ENCODE measurements at places on chromosomes 12 and 14. TPM values are rescaled to one million over a fixed set of nuclear protein-coding genes. Genes with fewer than 3 reads are reported as not detected.

Gene ABCC9
- polyA plus RNA-seq = 21.1 TPM

Gene SLC6A12
- polyA plus RNA-seq = 0.90 TPM

GRCh38 chr12:12837813-12838153 is 24.6 kb downstream of the DDX47 start:
- no peak for DNase-seq

Gene SLC2A14
- polyA plus RNA-seq = 0.37 TPM

DNA sequence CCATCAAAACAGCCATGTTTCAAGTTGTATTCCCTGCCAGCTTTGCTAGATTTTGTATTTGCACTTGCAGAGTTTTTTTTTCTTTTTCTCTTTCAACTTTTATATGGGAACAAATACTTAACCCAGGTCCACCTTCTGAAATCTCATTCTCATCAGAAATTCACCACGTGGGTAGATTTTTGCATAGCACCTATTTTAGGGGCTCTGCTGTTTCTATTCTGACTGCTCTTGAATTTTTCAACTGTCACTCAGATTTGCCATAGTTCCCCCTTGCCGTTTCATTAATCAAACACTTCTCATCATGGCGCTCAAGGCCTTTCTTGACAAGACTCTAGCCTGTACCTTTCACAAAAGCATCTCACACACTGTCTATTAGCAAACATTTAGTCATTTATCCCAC is 767.2 kb downstream of the VRK1 start:
- DNase-seq = no peak

DNA sequence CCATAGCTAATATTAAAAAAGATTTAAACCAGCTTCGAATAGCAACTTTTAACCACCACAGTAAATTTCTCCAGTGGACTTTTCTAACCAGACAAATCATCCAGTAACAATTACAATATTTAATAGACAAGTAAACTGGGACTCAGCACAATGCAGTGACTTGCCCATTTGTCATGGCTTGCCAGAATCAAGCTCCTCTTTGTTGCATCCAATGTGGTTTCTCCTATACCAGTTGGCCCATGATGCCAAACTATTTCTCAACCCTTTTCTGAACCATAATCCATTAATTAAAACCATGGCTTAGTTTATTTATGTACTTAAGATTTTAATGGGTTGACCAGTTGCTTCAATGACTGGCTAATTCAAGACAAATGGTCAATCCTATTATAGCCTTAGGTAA is 64.4 kb downstream of the DIO2 start:
- no peak for DNase-seq

Gene TESPA1
- 1.4 TPM for polyA plus RNA-seq

Gene EXOC3L4
- 1.9 TPM for polyA plus RNA-seq

DNA sequence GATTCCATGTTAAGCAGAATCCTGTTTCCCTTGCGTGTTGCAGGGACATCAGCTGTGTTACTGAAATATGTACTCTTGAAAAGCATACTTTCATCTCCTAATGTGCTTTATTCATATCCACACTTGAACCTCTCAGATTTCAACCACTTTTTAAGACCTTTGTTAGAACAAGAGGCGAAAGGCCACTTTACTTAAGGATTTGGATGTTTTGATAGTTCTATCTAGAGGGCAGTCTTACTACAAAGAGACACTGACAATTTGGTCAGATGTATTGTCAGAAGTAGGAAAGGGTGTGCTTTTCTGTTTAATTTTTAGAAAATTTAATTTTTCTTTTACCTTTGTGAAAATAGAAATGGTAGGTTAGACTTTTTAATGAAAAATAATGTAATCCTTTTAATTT is 267.9 kb downstream of the TMTC2 start:
- DNase-seq = no peak

Gene SLCO1C1
- 1.6 TPM for polyA plus RNA-seq

Gene JKAMP
- polyA plus RNA-seq = 87.5 TPM

Gene OVCH1
- not detected for polyA plus RNA-seq

Gene PRR4
- 19.8 TPM for polyA plus RNA-seq

DNA sequence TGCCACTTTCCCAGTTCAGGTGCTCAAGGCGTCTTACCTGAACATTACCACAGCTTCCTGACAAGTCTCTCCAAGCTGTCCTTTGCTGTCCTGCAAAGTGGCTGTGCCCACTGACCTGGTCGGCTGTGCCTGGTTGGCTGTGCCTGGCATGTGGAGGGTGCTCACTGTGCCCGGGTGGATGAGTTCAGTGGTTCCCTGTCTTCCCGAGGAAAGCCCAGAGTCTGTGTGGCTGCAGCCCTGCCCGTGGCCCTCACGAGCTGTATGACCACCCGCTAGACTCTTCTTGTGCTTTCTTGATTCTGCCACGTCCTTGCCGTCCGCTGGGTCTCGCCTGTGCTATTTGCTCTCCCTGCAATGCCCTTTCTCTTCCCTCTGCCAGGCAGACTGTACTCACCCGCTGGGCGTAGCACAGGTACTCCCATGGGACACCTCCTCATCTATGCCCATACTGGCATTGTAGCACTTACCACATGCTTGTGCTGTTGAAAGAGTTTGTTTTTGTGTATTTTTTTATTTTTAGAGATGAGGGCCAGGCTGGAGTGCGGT is 95.9 kb downstream of the TSPAN9 start:
- DNase-seq = no peak

GRCh38 chr14:97275276-97275675 is 478.1 kb downstream of the VRK1 start:
- DNase-seq = no peak

Gene KRT78
- polyA plus RNA-seq = 0.14 TPM

Gene ZCRB1
- 82.4 TPM for polyA plus RNA-seq

GRCh38 chr12:75854681-75855309 is 176.8 kb downstream of the PHLDA1 start:
- no peak for DNase-seq

Gene SYT1
- 3.5 TPM for polyA plus RNA-seq

DNA sequence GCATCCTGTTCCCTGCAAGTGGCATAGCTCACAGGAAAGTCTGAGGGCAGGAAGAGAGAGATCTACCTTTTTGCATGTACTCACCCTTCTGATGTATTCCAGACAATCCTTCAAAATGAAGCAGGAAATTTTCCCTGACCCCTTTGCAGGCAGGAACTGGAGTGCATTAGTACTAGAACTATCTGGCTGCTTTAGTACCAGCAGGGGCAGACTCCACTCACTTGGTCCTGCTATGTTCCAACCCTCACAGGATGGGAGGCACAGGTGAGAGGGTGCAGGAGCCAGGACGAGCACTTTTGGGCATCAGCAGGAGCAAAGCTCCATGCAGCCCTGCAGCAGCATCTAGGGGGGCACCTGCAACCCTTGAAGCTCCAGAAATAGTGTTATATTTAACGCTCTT is 116.3 kb upstream of the IGF1 start:
- DNase-seq = no peak

- no peak for DNase-seq
These were observed 125.5 kb downstream of the LMNTD1 start for GRCh38 chr12:25427337-25428249.

Gene CBLN3
- 4.1 TPM for polyA plus RNA-seq

- no peak for DNase-seq
These were observed 1.8 kb downstream of the GDF3 start for GRCh38 chr12:7693793-7694192.

DNA sequence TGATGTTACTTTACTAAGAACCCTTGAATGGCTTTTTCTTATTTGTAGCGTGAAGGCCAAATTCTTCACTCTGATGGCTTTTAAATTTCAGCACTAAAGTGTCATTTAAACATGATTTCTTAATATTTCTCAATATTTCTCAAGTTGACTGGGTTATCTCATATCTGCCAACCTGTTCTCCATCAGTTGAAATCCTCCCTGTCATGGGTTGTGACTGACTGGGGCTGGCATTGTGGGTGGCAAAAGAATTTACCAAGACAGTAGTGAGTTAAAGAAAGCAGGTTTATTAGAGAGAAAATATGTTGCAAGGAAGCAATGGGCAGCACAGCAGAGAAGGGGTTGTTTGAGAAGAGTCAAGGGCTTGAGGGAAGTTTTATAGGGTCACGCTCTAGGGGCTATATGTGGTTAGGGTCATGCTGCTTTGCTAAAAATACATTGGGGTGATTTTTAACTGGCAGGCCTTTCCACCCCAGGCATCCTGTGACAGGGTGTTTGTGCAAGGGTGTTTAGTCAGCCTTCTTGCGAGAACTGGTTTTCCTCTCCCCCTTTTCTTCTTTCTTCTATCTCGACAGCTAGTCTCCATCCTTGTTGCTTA is 232.8 kb upstream of the SEL1L start:
- DNase-seq = no peak

- DNase-seq = no peak
These were observed 31.8 kb upstream of the RAD51AP1 start for GRCh38 chr12:4506870-4507269.

- no peak for DNase-seq
These were observed 91.1 kb upstream of the SLC38A4 start for GRCh38 chr12:46916796-46917419.

- DNase-seq = no peak
These were observed 90.8 kb downstream of the PRKAB1 start for GRCh38 chr12:119758722-119759121.

Gene RNASE3
- 0.64 TPM for polyA plus RNA-seq

GRCh38 chr14:24274101-24274543 is 2.7 kb upstream of the RABGGTA start:
- DNase-seq = no peak

DNA sequence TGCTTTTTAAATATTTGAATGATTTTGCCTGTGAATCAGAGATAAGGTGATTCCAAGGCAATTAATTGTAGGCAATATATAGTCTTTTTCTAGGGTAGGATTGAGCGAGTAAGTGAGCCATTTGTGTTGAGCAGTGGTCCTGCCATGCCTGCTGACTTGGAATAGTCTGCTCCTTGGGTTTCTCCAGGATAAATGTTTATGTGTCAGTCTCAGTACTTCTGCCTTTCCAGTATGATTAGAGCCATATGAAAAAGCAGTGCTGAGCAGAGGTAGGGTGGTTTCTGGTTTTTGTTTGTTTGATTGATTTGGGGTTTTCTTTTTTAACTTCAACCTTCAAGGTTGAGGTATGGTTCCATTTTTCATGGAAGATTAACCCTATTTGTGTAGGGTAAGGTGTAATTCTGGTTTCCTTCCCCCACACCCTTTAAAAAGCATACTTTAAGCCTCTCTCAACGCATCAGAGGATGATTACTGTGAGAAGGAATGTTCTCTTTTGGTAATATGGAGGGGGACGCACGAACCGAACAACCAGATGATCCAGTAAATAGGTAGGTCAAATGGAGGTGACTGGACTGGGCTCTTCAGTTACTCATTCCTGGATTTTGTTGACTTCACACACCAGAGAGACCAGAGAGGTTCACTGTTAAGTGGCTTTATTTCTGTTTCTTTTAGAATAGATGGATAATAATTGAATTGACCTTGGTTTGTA is 22.7 kb downstream of the FRMD6 start:
- no peak for DNase-seq

DNA sequence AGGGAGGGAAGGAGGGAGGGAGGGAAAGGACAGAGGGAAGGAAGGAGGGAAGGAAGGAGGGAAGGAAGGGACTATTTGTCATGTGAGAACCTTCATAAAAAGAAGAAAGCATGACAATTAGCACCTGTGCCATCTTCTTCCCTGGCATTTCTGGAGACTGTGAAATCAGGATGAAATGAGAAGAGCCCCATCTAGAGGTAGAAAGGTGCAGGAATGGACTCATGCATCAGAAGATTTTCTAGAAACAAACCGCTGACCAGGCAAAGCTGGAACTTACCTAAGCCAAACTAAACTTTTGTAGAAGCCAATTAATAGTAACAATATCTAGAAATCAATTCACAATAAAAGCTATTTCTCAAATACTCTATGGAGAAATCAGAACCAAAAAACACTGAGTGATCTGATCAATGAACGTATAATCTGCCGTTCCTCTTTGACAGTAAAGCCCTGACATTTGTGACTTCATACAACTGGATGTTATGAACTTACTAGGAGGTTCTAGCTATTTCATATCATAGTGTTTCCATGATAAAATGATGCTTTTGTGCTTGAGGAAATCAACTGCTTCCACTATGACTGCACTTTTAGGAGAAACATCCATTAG is 24.4 kb upstream of the CRACR2A start:
- DNase-seq = no peak

Gene PAX9
- polyA plus RNA-seq = 0.37 TPM

Gene TMEM120B
- 11.7 TPM for polyA plus RNA-seq

DNA sequence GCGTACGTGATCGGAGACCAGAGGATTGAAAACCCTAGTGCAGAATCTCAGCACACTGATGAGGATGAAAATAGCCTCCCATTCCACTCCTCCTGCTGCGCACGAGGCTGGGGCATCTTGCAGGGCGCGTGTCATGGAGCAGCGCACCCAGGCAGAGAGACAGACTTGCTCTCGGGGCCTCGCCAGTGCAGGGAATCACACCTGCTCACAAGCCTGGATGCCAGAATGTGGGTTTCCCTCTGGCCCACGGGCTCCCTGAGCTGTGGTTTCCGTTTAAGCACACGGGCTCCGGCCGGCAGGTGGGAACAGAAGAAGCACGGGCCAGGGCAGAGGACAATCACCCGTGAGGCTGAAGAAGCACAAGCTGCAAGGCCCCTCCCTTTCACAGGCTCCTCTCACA is 2.0 kb downstream of the FGF6 start:
- no peak for DNase-seq

Gene KRT85
- not detected for polyA plus RNA-seq

GRCh38 chr12:120997448-120997847 is 18.8 kb downstream of the C12orf43 start:
- no peak for DNase-seq

DNA sequence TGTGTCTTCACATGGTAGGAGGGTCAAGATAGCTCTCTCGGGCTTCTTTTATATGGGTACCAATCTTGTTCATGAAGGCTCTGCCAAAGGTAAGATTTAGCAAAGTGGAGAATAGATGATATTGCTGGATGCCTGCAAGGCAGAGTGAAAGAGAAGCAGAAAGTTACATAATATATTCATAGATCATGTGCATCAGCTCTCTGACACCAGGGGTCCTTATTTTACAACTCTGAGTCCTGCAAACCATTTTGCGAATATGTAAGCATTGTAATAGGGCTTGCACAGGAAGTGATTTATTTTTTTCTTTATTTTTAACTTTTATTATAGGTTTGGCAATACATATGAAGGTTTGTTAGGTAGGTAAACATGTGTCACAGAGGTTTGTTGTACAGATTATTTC is 31.8 kb downstream of the CRADD start:
- no peak for DNase-seq

DNA sequence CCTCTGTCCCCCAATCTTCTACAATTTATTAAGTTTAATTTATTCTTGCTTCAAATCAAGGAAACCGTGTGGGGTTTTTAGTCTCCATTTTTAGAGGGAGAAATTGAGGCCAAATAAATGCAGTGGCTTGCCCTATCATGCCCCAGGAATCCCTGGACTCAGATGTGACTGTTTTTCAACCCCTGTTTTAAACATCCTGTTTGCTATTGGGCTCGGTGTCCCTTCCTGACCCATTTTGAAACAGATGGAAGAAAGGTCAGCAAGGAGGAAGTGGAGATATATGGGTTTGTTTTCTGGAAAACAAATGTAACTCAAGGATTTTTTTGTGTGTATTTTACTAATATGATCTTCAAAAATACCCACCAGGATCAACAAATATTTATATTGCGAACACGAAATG is 84.7 kb downstream of the DACT1 start:
- no peak for DNase-seq
